Left hindlimb (tissue), 1 donor: ENCODE measurements at places on chromosomes 5 and 9.

DNA sequence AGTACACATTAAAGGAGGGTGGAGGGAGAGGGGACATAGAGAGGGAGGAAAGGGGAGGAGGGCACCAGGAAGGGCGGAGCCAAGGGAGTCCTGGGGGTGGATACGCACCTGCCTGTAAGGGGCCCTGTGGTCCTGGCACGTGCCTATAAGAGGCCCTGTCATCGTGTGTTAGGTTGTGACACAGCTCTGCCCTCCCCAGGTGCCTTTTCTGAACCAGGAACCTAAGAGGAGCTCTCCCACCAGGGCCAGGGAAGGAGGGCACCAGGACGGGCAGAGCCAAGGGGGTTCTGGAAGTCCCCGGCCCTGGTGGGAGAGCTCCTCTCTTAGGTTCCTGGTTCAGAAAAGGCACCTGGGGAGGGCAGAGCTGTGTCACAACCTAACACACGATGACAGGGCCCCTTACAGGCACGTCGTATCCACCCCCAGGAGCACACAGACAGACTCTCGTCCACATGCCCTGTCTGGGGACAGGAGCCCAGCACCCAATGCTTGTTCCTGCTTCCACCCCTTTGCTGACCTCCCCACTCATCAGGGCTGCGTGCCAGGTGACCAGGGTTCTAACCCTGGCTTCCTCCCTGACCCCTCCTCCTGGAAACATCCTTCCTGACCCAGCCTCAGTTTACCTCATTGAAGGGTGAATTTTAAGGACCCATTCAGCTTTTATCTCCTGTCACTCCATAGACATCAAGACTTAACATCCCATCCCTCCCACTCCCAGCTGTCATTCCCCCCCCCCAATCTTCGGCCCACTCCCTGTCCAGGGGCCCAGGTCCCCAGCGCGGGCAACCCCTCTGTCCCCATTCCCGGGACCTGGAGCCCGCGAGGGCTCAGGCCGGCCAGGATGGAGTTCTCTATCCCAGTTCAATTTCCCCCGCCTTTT, 12.9 kb upstream of the OLFM1 start:
- DNase-seq, result no peak

DNA sequence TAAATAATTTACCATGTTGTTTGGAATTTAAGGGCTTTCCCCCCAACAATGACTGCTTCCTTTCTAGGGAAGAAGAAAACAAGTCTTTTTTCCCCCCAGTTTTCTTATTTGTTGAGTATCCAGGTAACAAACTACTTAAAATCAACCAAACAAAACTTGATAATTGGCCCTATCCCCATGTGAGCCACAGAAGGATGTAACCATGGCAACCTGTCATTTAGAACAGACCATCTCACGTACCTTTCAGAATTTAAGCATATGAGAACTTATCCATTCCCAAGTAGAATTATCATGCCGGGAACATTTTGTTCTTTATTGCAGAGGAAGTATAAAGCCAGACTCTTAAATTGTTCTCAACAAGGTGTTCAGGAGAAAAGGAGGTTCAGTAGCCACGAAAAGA, 392.3 kb downstream of the CETN3 start:
- DNase-seq, result no peak

DNA sequence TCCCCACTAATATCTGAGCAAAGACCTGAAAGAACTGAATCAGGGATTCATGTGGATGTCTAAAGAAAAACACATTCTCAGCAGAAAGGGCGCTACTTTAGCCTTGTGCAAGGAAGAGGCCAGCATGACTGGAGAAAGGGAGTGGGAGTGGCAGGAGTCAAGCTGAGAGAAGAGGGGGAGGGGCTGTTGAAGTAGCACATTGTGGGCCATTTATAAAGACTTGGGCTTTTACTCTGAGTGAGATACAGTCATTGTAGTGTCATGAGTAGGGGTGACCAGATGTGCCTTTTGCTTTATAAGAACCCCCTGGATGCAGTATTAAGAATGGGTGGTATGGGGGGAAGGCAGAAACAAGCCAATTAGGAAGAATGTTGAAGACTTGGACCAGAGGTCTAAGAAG, 452.8 kb downstream of the ENC1 start:
- no peak for DNase-seq

GRCh38 chr5:180343110-180343830, 9.9 kb downstream of the GFPT2 start:
- peak; percentile 57 for DNase-seq

- peak; percentile 43 for DNase-seq
These were observed 12.7 kb downstream of the C9orf153 start for GRCh38 chr9:86246752-86247161.

GRCh38 chr5:65066387-65067146, 297.8 kb downstream of the CWC27 start:
- no peak for DNase-seq

GRCh38 chr9:76729116-76729515, 35.1 kb upstream of the PCA3 start:
- no peak for DNase-seq

- no peak for DNase-seq
These were observed 135.9 kb upstream of the FBN2 start for GRCh38 chr5:128673970-128674369.

GRCh38 chr9:89252651-89253267, 58.2 kb upstream of the CKS2 start:
- no peak for DNase-seq

DNA sequence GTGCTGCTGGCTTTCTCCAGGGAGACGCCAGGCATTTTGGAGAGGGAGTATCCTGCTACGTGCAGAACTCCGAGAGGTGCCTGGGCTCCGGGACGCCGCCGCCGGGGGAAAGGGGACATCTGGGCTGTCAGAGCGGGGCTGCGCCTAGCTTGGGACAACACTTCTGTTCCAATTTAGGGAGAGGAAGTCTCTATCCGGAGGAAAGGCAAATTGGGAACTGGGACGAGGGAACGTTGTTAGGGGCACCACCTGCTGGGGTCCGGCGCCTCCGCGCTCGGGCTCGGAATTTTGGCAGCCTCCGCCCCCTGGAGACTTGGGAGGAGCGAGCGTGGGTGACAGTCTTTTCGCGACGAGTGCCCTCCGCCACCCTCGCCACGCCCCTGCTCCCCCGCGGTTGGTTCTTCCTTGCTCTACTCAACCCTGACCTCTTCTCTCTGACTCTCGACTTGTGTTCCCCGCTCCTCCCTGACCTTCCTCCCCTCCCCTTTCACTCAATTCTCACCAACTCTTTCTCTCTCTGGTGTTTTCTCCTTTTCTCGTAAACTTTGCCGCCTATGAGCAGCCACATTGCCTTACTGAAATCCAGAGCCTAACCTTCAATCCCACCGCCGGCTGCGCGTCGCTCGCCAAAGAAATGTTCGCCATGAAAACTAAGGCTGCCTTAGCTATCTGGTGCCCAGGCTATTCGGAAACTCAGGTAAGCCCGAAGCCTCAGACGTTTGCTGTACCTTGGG, 1.6 kb downstream of the TSLP start:
- peak; percentile 55 for DNase-seq

DNA sequence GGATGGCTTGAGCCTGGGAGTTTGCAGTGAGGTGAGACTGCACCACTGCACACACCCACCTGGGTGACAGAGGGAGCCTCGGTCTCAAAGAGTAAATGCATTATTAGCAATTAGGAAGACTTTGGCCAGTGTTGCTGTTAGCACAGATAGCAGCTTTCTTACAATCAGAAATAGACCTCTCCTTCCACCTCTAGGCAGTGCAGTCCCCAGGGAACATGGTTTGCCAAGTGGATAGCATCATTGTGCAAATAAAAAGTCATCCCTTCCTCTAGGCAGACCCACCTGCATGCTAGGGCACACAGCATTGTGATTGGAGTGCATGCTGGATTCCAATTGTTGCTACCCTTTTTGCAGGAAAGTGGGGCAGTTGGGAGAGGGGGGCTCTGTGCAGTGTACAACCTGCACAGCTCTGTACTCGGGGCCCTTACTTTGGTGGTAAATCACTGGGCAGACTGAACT, 77.9 kb upstream of the KLF9 start:
- DNase-seq, result no peak
